Suppressor macrophage treated with lipopolysaccharide for 4 hours (primary cell): ENCODE measurements at places on chromosomes 13 and 19.

DNA sequence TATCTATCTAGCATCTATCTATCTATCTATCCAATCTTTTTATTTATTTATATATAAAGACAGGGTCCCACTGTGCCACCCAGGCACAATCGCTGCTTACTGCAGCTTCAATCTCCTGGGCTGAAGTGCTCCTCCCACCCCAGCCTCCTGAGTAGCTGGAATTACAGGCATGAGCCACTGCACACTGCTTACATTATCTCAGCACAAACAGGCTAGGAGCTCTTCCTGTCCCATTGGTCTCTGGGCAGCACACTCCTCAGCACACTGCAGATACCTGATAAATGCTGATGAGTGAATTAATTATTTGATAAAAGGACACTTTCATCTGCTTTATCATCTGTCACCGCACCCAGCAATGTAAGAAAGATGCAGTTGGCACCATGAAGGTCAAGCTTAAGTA is 16.1 kb downstream of the ZNF562 start:
- no peak for DNase-seq

GRCh38 chr19:49437231-49437630 is 4.1 kb downstream of the SLC17A7 start:
- DNase-seq = no peak

GRCh38 chr19:55208880-55209692 is at the start of gene PTPRH:
TSS of gene PTPRH (minus strand) at chr19:55209501. CDS start at chr19:55209433, 68 bp downstream.
- no peak for DNase-seq

- no peak for DNase-seq
Measured at GRCh38 chr19:32876236-32876918, 6.8 kb upstream of the SLC7A9 start.

DNA sequence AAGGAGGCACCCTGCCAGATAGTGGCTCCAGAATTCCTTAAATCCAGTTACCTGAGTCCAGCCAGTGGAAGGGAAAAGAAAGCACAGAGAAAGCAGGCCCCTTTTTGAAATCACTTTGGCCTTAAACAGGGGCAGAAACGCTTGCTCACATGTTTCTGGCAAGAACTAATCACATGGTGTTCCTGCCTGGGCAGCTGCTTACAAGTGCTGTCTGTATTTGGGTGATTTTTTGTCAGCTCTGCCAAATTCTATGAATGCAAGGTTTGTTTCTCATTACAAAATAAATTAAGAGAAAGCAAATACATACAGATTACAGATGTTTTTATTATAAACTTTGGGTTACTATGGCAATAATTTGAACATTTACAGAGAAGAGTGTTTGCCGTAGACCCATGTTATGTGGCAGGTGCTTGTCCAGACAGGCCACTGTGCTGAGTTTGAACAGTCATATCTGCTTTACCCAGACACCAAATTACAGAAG is 1237.8 kb downstream of the SLITRK5 start:
- no peak for DNase-seq
